ENCODE measurements at places on chromosomes 16 and 17. TPM values are rescaled to one million over a fixed set of nuclear protein-coding genes. Genes with fewer than 3 reads are reported as not detected.
A peak's percentile ranks its signal among the peaks of the same experiment; 100 is the strongest.

DNA sequence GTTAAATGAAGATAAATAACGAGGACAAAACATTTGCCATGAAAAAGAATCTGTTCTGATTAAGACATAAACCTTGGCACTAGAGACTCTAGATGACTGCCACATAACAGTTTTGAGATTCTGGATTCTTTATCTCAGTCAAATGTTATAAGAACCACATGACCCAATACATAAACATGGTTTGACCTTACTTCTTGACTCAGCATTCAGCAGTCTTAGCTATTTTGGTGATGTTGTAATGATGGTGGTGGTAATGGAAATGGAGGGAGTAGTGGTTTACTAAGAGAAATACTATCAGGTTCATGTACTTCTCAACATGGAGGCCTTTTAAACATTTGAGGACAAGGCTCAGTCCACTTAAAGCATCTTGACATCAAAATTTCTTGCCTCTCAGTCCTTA is 925.4 kb downstream of the CDH11 start:
- DNase-seq, result no peak
- no peaks in the 10 kb centered on the region for H3K27me3 ChIP-seq
- H3K27ac ChIP-seq, result no peak overlapping the region
- no peaks in the 10 kb centered on the region for H3K4me1 ChIP-seq
- H3K4me3 ChIP-seq, result no peak overlapping the region
- no peaks in the 10 kb centered on the region for H3K36me3 ChIP-seq

- no peaks in the 10 kb centered on the region for H3K4me1 ChIP-seq
- H3K27ac ChIP-seq, result no peak overlapping the region
- no peaks in the 10 kb centered on the region for H3K27me3 ChIP-seq
- H3K4me3 ChIP-seq, result no peak overlapping the region
- no peak for DNase-seq
- no peaks in the 10 kb centered on the region for H3K36me3 ChIP-seq
Measured at GRCh38 chr17:60905709-60906108, 228.1 kb downstream of the BCAS3 start.

- H3K4me3 ChIP-seq, result no peak overlapping the region
- H3K27me3 ChIP-seq, result no peaks in the 10 kb centered on the region
- no peaks in the 10 kb centered on the region for H3K36me3 ChIP-seq
Measured at GRCh38 chr16:28499854-28500253, 5.4 kb downstream of the APOBR start.

GRCh38 chr16:15517743-15518377 is 83.5 kb downstream of the BMERB1 start:
- no peaks in the 10 kb centered on the region for H3K27me3 ChIP-seq
- no peaks in the 10 kb centered on the region for H3K4me1 ChIP-seq
- DNase-seq, result no peak
- no peaks in the 10 kb centered on the region for H3K36me3 ChIP-seq

DNA sequence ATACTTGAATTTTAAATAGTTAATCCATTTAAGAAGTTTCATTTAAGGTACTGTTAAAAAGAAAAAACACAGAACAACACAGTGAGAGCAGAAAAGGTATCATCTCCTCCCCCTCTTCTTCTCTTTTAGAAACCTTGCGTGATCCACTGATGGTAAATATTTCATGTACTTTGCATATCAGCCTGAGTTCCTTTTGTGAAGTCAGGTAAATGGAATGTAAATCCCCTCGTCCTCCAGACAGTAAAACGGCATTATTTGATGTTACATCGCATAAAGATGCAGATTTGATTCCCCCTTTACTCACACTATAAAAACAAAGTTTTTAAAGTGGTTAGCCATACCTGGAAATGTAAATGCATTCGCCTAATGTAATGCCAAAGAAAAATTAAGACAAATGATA is 234.4 kb downstream of the WWOX start:
- no peaks in the 10 kb centered on the region for H3K4me1 ChIP-seq
- H3K27me3 ChIP-seq, result no peaks in the 10 kb centered on the region
- no peak for DNase-seq
- no peak overlapping the region for H3K4me3 ChIP-seq
- no peak overlapping the region for H3K27ac ChIP-seq
- no peaks in the 10 kb centered on the region for H3K36me3 ChIP-seq

- H3K4me1 ChIP-seq, result peaks cover 19% of the 10 kb centered on the region
- peak overlapping the region; percentile 43 for H3K4me3 ChIP-seq
- no peak overlapping the region for H3K27ac ChIP-seq
- peaks cover 10% of the 10 kb centered on the region for H3K27me3 ChIP-seq
Measured at GRCh38 chr17:50559674-50560184, 786 bp upstream of the CACNA1G start.

- H3K4me3 ChIP-seq, result no peak overlapping the region
- no peaks in the 10 kb centered on the region for H3K27me3 ChIP-seq
- no peaks in the 10 kb centered on the region for H3K36me3 ChIP-seq
- no peak overlapping the region for H3K27ac ChIP-seq
- DNase-seq, result no peak
Measured at GRCh38 chr17:42059815-42060214, 9.4 kb upstream of the C17orf113 start.

- no peak overlapping the region for H3K27ac ChIP-seq
- H3K4me3 ChIP-seq, result no peak overlapping the region
- H3K4me1 ChIP-seq, result no peaks in the 10 kb centered on the region
- H3K36me3 ChIP-seq, result no peaks in the 10 kb centered on the region
Measured at GRCh38 chr17:55794725-55795482, 44.1 kb downstream of the PCTP start.

DNA sequence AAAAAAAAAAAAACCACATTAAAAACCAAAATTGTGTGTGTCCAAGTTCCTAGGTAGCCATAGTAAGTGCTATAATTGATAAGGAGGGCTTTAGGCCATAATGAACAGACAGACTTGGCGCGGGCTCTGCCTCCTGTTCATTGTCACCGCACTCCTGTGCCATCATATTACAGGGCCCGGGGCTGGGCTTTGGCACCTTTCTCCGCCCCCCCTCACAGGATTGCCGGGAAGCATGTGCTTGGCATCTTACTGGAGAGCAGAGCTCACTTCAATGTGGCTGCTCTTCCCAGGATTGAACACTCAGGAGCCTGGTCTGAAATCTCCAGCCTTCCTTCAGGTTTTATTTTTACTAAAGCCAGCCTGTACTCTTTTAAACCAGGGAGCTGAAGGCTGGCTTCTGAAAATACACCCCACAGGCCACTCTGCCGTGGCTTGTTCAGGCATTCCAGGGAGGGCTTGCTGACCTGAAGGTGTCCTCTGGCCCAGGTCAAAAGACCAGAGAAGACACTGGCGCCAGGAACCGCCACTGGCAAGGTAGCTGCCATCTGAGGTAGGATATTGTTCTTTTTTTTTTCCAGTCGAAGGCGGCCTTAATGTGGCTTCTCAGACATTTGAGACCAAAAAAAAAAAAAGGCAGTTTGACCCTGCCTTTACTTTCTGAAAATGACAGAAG is 39.3 kb downstream of the DHRS7B start:
- no peak for DNase-seq
- H3K27me3 ChIP-seq, result no peaks in the 10 kb centered on the region
- H3K4me1 ChIP-seq, result peaks cover 8% of the 10 kb centered on the region
- H3K27ac ChIP-seq, result no peak overlapping the region

The CHST4 gene
- 0.18 TPM for total RNA-seq

The WNT3 gene
- 2.0 TPM for total RNA-seq

The CIAO2B gene
- total RNA-seq, result 80.2 TPM

The PRDM7 gene
- total RNA-seq, result 0.28 TPM

The RASL10B gene
- 7.2 TPM for total RNA-seq

The TP53TG3B gene
- total RNA-seq, result not detected

The TBC1D26 gene
- total RNA-seq, result not detected

The TNS4 gene
- total RNA-seq, result 56.1 TPM

The KRT14 gene
- total RNA-seq, result 298 TPM

Measured in prostate gland (tissue), 2 donors.